ENCODE measurements at places on chromosomes 2 and 18.

GRCh38 chr18:5983488-5983887, 88.2 kb upstream of the TMEM200C start:
- DNase-seq: no peak

DNA sequence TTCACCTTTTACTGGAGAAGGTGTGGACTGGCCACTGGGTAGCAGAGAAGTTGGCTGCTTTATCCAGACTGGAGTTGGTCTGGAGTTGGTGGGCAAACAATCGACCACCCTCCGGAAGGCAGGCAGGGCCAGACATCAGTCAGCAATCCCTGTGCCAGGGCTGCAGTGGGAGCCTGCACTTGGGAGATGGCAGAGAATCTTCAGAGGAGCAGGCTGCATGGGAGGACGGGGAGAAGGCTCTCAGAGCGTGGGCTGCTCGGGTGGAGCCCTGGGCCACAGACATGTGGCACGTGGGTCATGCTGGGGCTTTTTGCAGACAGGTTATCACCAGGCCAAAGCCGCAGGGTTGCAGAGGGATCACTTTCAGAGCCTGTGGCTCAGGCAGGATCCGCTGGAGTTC, 29.6 kb downstream of the SLC9A4 start:
- DNase-seq: no peak

DNA sequence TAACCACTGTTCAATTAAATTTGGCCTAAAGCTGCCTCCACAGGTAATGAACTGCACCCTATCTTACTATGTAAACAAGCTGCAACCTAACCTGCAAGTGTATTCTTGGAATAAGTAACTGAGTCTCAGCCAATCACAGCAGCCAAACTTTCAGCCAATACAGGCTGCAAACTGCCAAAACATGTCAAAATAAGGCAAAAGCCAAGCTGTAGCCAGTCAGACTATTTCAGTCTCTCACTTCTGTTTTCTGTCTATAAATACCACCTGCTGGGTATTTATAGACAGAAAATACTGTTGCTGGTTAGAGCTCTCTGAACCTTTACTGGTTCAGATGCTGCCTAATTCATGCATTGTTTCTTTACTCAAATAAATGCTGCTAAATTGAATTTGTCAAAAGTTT, 14.3 kb downstream of the C2orf76 start:
- no peak for DNase-seq

GRCh38 chr2:85156153-85156552, 23.0 kb downstream of the TCF7L1 start:
- peak; percentile 41 for DNase-seq

DNA sequence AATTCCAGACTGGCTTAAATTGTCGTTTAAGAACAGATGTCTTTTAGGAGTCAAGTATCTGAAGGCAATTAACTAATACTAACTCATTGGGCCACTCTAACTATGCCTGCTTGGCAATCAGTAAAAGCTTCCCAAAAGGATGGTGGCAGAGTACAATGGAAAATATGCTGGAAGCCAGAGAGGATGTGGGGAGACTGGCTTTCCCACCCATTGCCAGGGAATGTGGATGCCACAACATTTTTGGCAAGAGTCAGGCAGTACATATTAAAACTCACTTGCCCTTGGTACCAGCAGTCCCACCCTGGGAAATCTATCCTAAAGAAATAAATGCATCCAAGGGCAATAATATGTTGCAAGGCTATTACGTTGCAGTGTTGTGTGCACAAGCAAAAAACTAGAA, 74.0 kb upstream of the FZD7 start:
- peak; percentile 38 for DNase-seq

DNA sequence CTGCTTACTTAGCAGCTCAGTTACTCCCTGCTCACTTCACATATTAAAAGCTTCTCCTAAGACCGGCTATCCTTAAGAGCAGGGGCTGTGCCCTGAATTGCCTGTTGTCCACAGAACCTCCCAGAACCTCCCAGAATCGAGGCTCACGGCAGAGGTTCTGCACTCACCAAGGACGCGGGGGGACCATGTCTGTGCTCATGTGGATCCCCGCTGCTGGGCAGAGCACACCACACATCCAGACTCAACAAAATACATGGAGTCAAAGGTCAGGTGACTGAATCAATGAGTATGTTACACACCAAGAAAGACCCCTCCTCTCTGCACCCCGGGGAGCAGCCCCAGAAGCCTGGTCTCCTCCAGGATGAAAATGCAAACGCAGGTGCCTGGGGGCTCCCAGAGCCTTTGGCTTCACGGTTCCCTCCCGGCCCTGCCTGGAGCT, 149.0 kb downstream of the MBP start:
- DNase-seq: no peak

DNA sequence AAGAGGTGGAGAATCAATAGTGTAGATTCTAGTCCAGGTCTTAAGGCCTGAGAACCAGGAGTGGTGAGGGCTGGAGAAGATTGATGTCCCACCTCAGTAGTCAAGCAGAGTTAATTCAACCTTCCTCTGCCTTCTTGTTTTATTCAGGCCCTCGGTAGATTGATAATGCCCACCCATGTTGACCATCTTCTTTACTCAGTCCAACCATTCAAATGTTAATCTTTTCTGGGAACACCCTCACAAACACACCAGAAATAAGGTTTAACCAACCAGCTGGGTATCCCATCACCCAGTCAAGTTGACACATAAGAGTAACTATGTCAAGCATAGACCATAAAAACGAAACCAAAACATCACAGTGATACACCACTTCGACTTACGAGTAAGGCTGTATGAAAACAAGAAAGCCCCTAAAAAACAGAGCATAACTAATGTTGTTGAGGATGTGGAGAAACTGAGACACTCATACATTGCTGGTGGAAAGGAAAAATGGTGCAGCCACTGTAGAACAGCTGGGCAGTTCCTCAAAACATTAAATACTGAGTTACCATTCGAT, 57.5 kb downstream of the SLC35F5 start:
- no peak for DNase-seq

- no peak for DNase-seq
These were observed 43.7 kb downstream of the CERKL start for GRCh38 chr2:181613241-181613640.

DNA sequence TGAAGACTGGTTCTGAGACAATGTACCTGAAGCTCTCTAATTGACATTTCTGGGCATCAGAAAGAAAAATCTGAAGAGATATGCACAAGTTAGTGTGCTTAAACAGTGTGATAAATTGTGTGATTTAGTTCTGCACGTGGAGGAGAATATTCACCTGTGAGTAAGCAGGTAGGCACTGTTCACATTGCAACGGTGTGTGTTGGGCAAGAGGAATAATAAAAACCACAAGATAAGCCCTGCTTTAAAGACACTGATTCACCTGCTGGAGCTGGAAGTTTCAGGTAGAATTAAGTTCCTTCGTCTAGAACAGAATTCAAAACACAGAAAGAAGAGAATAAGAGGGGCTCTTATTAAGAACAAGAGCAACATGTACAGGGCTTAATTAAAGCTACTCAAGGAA, 864.3 kb upstream of the SOX11 start:
- no peak for DNase-seq

- peak; percentile 82 for DNase-seq
These were observed 25.3 kb upstream of the SMAD7 start for GRCh38 chr18:48975817-48976649.

DNA sequence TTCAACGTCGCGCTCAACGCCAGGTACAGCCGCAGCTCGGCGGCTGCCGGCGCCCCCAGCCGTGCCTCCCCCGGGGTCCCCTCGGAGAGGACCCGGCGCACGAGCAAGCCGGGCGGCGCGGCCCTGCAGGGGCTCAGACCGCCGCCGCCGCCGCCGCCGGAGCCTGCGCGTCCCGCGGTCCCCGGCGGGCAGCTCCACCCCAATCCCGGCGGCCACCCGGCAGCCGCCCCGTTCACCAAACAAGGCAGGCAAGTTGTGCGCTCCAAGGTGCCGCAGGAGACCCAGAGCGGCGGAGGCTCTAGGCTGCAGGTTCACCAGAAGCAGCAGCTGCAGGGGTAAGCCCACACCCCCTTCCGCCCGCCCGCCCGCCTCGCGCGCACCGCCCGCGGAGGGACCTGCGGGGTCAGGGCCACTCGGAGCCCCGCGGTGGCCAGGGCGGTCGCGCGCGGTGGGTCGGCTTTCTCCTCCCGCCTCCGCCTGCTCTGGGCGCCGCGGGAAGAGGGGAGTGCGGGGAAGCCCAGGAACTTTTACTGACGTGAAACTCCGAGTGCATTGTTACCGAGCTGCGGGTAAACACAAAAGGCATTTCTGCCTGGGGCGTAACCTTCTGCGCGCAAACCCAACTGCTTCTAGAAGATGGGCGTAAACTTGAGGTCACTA, 861 bp downstream of the LTBP1 start:
- DNase-seq: peak; percentile 24

DNA sequence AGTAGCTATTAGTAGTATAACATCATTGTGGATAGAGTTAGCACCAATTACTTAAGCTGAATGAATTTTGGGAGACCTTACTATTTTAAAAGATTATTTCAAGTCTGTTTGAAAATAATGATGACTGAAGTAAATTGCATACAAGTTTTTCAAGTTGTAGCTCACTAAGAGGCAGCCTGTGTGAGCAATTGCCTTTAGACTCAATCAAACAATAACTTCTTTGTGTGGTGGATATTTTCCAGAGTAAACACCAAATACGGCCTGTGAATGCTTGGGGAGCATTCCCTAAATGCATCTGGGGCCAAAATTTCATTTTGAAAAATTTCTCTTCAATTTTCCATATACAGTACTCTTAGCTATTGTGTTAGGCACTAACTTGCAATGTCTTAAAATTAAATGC, 7.9 kb downstream of the SERPINB12 start:
- DNase-seq: no peak

DNA sequence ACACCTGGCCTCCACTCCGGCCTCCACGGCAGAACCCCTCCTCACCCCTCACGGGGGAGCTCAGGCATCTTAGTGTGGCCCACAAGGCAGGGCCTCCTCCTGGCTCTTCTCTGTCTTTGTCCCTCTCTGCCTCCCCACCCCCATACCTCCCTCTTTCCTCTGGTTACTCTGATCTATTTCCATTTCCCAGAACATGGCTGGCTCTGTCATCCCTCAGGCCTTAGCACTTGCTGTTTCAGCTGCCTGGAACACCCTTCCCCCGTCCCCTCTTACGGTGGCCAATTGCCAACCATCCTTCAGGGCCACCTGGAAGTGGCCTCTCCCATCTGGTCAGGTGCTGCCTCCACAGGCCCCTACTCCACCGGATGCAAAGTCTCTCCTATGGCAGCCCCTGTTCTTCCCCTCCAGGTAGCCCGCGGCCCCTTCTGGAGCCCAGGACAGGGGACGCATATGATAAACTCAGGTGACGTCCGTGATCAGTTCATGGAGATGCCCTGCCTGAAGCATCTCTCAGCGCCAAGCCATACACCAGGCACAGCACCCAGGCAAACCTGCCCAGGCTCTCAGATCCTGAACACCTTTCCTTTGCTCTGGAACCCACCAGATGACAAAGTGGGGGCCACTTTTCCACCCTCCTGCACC, 3.6 kb upstream of the ECEL1 start:
- DNase-seq: no peak

- peak; percentile 90 for DNase-seq
These were observed 52.1 kb downstream of the SLC38A11 start for GRCh38 chr2:164903204-164903603.

DNA sequence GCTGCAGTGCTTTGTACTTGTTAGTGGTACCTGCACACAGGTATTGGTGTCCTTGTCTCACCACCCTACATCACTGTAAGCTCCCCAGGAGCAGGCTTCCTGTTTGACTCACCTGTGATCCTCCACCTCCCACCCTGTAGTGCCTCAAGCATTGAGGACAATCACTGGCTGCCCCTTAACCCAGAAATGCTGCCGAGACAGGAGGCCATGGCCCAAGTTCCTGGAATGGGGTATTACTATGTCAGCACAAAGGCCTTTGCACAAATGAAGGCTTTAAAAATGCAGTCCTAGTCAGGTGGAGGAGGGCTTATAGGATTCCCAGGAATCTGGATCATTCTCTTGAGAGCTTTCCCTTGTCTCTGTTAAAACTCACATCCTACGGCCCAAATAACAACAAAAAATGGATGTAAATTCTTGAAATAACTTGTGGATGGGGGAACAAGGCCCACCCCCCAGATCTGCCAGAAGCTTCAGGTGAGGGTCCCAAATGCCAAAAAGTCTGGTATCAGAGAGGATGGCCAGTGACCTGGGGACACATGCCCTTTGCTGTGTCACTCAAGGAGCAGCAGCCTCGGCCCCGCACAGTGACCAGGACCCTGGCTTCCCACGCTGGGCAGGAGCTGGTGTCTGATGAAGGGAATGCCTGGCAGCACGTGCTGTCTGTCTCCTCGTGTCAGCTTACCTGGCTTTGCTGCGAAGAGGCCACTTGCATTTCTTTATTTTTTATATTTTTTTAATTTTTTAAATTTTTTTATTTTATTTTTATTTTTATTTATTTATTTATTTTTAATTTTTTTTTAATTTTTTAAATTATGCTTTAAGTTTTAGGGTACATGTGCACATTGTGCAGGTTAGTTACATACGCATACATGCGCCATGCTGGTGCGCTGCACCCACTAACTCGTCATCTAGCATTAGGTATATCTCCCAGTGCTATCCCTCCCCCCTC, 3.7 kb upstream of the IL37 start:
- no peak for DNase-seq

GRCh38 chr2:163667064-163667887, 68.5 kb downstream of the FIGN start:
- peak; percentile 92 for DNase-seq

DNA sequence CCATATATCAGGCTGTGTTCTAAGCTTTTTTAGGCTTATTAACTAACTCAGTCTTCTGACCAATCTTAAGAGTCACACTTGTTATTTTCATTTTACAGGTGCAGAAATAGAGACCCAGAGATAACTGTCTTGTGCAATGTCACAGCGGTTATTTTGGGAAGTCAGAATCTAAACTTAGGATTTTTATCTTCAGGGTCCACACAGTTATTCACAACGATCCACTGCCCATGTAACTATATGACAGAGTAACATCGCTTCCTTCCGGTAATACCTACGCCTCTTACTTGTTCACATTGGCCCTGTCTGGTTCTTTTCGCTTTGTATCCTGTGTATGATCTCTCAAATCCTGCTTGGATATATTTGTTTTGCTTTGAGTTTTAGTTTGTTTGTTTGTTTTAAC, 631.7 kb downstream of the LRP1B start:
- no peak for DNase-seq

DNA sequence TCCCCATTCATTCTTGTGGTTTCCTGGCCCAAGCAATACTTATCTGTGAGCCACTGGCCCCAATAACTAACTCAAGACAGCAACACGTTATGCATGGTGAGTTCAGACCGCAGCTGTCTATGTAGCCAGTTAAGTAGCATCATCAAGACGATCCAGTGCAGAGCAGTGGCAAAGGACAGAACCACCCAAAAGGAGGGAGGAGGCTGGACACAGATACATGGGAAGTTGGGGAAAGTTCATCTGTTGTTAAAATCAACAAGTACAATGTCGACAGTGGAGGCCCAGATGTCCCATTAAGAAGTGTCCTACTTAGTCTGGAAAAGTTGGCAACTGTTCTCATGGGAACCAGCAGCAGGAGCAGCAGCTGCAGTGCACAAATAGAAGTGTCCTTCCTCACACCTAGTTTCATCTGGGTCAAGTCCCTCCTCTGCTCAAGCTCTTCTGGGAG, 106.9 kb upstream of the THOC1 start:
- no peak for DNase-seq

GRCh38 chr18:67621049-67621713, 104.7 kb upstream of the DSEL start:
- DNase-seq: no peak

Data from fibroblast of skin of right quadriceps (primary cell).